ENCODE measurements at places on chromosomes 13 and 19. TPM values are rescaled to one million over a fixed set of nuclear protein-coding genes. Genes with fewer than 3 reads are reported as not detected.

LRRC8E gene
- total RNA-seq, result 7.4 TPM

SLC27A1 gene
- total RNA-seq, result 62.2 TPM

SLITRK6 gene
- total RNA-seq, result 0.83 TPM

ZNF560 gene
- 2.2 TPM for total RNA-seq

SHC2 gene
- total RNA-seq, result 1.0 TPM

ZNF667 gene
- 7.6 TPM for total RNA-seq

S1PR4 gene
- not detected for total RNA-seq

TYROBP gene
- total RNA-seq, result not detected

GPR12 gene
- total RNA-seq, result not detected

TSSK6 gene
- 4.5 TPM for total RNA-seq
